Stimulated activated CD8-positive, alpha-beta memory T cell treated with anti-CD3 and anti-CD28 coated beads, Interleukin-7, amount 100 ng/mL, for 1 hour (primary cell): ENCODE measurements at places on chromosomes 5 and 9.

DNA sequence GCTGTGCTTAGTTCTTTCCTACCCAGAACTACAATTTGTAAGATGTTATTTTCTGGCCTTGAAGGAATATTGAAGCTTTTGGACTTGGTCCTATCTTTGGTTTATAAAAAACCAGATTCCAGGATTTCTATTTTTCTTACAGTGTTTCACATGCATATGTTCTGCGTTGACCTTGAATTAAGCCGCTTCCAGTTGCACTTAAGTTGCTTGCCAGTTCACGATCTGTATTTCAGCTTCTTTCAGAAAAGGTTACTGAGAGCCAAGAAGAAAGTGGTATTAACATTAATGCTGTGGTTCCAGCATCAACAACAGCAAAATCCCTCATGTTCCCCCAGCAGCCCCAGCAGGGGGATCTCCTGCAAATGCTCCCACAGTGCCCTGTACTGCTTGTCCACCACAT, 156.4 kb upstream of the ADAMTS16 start:
- DNase-seq = no peak

DNA sequence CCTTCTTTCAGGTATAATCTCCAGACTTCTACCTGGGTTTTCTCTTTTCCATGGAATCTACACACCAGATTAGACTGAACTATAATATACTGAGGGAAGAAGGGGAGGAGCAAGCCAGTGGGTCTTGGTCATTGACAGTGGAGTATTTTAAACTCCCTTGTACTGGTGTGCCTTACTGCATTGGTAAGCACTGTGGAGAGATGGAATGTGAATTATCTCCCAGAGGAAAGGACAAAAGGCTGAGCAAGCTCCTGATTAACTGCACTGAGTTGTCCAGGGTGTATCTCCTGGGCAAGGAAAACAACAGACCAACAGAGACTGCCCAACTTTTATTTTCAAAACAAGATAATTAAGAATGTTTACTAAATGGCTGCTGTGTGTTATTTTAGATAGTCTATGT, 29.8 kb upstream of the SLCO6A1 start:
- no peak for DNase-seq

GRCh38 chr5:142974409-142974808, 204.2 kb downstream of the ARHGAP26 start:
- DNase-seq = no peak

DNA sequence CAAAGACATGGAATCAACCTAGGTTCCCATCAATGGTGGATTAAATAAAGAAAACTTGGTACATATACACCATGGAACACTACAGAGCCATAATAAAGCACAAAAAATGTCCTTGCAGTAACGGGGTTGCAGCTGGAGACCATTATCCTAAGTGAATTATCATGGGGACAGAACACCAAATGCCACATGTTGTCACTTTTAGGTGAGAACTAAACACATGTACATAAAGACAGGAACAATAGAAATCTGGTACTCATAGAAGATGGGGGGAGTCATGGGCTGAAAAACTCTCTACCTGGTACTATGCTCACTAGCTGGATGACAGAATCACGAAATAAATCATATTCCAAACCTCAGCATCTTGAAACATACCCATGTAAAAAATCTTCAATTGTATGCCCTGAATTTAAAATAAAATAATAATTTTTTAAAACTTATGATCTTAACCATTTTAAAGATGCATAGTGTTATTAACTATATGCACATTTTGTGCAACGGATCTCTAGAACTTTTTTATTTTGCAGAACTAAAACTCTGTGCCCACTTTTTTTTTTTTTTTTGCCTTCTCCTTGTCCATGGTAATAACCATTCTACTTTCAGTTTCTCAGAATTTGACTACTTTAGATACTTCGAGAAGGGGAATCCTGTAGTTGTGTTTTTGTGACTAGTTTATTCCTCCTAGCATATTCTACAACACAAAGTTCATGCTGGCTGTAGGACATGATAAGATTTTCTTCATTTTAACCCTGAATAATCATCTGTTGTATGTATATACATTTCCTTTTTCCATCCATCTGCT, 1081.6 kb upstream of the ACO1 start:
- DNase-seq = no peak

GRCh38 chr5:97042996-97043395, 99.4 kb downstream of the LIX1 start:
- no peak for DNase-seq

- DNase-seq = no peak
Measured at GRCh38 chr9:91843623-91844148, 106.3 kb downstream of the ROR2 start.

GRCh38 chr5:181173420-181174342, 26.3 kb downstream of the OR2V2 start:
- no peak for DNase-seq

GRCh38 chr5:179431221-179431824, 86.1 kb upstream of the ADAMTS2 start:
- DNase-seq = no peak

DNA sequence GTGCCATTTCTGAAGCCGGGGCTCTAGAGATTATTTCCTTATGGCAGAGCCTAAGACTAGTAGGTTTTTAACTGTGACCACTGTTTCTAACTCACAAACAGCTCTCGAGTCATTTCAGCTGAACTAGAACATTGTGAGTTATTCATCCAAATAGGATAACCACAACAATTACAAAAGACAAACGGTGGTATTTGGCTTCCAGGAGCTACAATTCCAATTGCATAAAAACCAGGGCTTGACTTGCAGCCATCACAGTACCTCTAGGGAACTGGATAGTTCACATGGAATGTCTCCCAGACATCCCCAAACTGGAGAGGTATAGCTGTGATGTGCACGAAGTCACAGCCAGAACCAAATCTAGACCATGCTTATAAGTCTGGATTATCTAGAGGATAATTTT, 224.8 kb downstream of the FAM114A2 start:
- DNase-seq = no peak

DNA sequence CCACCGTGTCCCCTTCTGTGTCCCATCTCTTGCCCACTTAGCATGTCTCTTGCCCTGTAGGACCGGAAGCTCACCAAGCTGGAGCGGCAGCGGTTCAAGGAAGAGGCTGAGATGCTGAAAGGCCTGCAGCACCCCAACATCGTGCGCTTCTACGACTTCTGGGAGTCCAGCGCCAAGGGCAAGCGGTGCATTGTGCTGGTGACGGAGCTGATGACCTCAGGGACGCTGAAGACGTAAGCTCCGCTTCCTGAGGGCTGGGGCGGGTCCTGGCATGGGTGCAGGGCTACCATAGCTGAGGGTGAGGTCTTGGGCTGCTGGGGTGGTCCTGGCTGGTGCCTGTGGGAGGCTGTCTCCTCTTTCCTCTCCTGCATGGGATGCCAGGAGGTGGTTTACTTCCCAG, 45.7 kb downstream of the WNK2 start:
- no peak for DNase-seq

GRCh38 chr5:22372826-22373660, 480.1 kb downstream of the CDH12 start:
- DNase-seq = no peak

DNA sequence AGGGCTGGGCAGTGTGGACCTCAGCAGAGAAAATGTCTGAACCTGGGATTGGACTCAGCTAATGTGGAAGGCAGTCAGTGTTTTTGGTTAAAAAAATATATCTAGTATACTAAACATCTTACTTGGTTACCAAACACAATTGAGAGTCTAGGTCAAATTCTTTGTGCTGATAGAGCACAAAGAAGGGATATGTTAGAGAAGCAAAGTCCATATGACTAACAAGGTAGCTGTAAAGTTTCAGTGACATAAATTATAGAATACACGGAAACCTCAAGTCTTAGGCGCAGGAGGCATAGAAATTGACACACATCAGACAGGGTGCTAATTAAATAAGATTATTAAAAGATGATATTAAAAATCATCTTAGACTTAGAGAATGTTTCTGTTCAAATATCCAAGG, 718.3 kb downstream of the TLR4 start:
- DNase-seq = no peak

- no peak for DNase-seq
Measured at GRCh38 chr5:173664154-173664526, 47.7 kb upstream of the BOD1 start.

- DNase-seq = no peak
Measured at GRCh38 chr5:174259696-174260420, 214.4 kb downstream of the NSG2 start.

DNA sequence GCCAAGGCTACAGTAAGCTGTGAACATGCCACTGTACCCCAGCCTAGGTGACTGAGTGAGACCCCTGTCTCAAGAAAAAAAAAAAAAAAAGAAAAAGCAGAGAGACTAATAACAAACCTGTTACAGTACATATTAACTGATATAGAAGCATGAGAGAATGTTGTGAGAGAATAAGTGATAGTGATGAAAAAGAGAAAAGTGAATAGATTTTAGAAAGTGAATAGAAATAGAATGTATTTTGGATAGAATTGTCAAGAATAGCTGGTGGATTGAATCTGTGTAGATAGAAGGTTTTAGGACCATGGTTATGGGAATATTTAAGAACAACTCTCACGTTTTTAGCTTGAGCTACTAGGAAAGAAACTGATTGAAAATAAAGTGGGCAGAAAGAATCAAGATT, 135.8 kb downstream of the WDR70 start:
- DNase-seq = no peak

DNA sequence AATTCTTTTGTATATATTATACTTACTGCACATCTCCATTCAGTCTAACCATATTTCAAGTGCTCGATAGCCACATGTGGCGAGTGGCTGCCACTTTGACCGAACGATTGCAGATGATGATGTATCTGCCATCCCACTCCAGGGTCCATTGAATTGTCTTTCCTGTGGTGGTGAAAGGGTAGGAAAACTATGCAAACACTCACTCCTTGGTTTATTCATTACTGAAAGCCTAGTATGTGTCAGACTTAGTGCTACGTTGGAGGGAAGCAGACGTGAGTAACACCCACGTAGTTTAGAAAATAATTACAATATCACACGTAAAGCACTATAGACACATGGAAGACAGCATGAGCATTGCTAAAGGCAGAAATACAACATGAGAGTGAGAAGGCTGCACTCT, 353.7 kb downstream of the CSNK1G3 start:
- no peak for DNase-seq

- no peak for DNase-seq
Measured at GRCh38 chr5:113151641-113152379, 175.2 kb downstream of the DCP2 start.

GRCh38 chr5:25540628-25541027, 895.9 kb upstream of the CDH10 start:
- DNase-seq = no peak

GRCh38 chr5:105740242-105740641, 1930.5 kb downstream of the EFNA5 start:
- no peak for DNase-seq

DNA sequence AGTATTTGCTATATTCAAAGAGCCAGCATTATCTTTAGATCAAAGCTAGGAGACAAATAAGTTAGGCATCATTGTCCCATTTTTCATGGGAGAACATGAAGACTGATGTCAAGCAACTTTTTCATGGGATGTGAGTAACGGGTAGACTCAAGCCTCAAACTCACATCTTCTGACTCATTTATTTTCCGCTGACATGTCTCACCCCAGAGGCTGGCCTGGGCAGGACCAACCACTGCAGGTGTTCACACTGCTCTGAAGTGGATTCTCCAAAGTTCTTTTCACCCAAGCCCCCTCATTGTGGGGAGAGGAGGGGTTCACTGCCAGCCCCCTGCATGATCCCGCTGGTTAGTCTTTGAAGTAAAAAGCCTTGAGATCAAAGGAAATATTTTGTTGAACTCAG, 34.9 kb upstream of the BASP1 start:
- DNase-seq = no peak

- DNase-seq = no peak
Measured at GRCh38 chr5:96976-97660, 5.2 kb downstream of the PLEKHG4B start.

DNA sequence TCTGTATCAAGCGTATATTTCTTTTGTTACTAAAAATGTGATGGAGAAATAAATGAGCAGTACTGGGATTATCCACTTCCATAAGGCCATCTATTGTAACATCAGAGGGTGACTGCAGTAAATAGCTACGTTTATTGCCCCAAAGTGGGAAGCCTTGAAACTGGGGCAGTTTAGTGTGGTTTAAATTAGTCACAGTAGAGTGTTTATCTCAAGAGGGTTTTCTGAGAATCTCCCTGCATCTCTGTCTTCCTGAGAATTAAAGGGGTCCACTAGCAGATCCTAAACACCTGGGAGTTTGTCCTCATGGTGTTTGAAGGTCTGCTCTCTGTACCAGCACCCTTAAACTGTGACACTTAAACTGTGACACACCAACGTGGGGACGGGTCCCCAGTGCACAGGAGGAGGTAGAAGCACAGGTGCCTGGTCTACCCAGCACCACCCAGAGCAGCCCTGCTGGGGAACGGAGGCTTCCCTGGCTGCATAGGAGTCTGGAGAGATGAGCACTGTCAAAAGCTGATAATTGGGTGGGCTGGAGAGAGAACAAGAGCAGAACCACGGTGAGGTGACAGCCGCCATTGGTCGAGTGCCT, 25.2 kb downstream of the PRRC2B start:
- DNase-seq = no peak

DNA sequence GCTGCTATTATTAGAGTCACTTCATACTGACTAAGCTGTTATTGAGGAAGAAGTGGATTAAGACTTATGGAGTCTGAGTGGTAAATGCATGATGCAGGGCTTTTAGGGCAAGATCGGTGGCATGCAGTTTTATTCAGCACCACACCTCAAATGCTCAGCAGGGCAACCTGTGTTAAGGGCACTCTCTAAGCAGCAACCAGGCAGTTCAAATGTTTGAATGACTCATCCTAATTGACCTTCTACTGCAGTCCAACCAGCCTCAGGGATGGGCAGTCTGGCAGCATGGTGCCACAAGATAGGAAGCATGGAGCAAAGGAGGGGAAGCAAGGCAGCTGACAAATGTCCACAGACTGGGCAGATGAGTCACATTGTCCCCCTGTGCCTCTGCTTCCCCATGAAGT, 80.2 kb upstream of the MIER3 start:
- no peak for DNase-seq

DNA sequence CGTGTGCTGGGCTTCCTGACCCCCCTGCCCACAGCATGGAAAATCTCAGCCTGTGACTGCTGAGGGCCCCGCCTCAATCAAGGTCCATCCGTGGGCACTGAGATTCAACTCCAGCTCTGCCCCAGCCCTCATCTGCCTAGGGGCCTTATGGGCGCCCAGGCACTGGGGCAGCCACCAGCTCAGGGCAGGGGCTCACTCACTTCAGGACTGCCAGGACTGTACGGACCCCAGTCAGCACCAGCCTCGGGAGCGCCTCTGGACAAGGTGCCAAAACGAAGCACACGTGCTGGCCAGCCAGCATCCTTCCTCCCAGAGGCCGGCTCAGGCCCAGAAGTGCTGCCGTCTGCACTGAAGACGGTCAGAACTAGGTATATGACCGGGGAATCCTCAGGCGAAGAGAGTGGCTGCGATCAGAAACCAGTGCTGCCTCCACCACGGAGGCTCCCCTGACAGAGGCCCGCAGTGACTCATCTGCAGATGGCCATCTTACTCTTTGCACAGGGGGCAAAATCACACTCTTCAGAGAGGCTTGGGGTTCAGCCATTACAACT, 19.6 kb downstream of the CLPTM1L start:
- no peak for DNase-seq
